ENCODE measurements at places on chromosomes 3 and 15.
A peak's percentile ranks its signal among the peaks of the same experiment; 100 is the strongest.

DNA sequence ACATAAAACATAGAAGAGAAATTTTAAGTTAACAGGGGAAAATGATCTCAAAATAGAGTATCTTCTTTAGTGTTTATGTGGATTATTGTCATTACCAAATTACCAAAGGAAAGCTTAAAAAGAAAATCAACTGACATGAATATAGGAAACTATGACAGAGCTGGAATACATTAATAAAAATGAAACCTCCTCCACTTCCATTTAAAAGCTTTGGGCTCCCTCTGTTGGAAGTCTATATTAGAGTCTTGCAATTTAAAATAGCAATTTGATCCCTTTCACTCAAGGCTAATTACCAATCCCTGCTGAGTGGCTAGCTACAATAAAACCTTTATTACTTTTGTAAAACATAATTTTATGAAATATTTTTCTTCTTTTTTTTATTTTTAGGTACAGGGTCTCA lies 61.4 kb upstream of the IMPG2 start:
- no peak for DNase-seq

DNA sequence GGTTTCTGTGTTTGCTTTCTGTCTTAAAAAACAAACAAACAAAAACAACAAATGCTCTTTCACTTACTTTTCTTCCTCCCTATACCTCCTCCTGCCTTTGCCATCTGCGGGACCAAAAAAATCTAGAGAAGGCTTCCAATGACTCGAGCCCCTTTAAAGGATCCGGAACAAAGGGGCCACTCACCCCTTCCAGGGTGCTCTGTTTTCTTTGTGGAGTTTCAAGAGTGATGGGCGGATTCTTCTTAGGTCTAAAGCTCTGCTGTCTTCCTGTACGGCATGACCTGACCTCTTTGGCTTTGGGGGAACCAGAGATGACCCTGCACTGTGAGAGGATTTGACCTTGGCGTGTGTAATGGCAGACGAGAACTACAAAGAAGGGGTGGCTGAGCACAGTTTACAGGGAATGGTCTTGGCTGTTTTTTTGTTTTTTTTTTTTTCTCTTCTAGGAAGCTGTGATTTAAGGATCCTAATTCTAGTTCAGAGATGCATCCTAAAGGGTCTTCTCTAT lies 2.2 kb upstream of the MUC20 start:
- DNase-seq: no peak

GRCh38 chr3:62529230-62529629 lies 155.9 kb upstream of the FEZF2 start:
- DNase-seq: peak; percentile 29

DNA sequence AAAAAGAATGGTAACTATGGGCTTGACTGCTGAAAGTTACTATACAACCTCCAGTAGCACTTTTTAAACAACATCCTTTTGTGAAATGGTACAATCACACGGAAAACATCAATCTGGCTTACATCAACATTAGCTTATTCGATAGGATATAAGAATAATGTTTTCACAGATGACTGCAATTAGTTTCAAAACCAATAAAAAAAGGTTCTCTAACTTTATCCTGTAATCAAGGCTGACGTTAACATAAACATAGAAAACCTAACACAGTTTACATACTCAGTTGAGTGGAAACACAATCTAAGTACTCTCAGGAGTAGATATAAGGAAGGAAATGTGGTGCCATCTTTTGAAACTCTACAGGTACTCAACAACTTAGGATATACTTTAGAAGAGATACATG lies 102.2 kb downstream of the DLG1 start:
- no peak for DNase-seq

GRCh38 chr3:31285833-31286486 lies 246.8 kb upstream of the STT3B start:
- DNase-seq: no peak

- DNase-seq: no peak
Measured at GRCh38 chr3:187193181-187193580, 4.1 kb upstream of the RTP1 start.

- no peak for DNase-seq
Measured at GRCh38 chr3:181493423-181493822, 218.3 kb upstream of the SOX2 start.

GRCh38 chr15:27894645-27895044 lies 204.5 kb downstream of the OCA2 start:
- no peak for DNase-seq

DNA sequence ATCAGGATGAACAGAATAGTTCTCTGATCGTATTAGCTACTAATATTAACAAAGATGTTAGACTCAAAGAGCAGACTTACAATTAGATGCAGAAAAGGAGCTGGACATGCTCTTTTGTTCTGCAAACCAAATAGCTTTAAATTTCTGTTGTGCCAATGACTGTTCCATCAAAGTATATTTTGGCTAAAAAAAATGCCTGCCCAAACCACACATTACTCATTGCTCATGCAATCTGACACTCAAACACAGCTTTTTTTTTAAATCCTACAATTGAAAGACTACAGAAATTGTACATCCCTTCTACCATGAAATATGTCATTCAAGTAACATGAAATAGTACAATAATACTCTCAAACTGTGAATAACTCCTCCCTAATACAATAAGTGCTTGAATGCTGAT lies 48.6 kb downstream of the SHOX2 start:
- DNase-seq: no peak

DNA sequence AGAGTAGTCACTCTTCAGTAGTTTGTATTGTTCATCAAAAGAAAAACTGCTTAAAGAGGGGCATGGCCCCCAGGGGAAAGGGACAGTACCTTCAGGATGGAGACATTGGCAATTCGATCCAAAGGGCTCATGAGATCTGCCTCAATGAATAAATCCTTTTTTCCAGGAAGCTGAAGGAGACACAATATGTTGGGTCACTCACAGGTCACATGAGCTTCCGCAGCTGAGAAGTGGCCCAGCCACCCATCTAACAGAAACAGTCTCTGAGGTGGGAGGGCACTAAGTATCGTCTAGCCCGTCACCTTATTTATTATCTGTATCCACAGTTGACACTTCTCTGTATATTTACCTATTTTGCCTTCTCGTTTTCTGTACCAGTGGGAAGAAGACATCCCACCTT lies 4.7 kb downstream of the VPS33B start:
- no peak for DNase-seq

DNA sequence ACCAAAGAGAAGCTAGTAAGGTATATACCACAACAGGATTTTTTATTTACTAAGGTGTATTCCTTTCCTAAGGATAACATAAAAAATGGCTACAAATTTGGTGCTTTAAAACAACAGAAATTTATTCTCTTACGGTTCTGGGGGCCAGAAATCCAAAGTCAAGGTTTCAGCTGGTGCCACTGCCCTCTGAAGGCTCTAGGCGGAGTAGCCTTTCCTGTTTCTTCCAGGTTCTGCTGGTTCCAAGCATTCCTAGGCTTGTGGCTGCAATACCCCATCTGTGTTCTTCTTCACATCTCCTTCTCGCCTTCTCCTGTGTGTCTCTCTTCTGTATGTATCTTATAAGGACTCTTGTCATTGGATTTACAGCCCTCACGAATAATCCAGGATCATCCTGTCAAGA lies 549.9 kb downstream of the GRM7 start:
- no peak for DNase-seq

DNA sequence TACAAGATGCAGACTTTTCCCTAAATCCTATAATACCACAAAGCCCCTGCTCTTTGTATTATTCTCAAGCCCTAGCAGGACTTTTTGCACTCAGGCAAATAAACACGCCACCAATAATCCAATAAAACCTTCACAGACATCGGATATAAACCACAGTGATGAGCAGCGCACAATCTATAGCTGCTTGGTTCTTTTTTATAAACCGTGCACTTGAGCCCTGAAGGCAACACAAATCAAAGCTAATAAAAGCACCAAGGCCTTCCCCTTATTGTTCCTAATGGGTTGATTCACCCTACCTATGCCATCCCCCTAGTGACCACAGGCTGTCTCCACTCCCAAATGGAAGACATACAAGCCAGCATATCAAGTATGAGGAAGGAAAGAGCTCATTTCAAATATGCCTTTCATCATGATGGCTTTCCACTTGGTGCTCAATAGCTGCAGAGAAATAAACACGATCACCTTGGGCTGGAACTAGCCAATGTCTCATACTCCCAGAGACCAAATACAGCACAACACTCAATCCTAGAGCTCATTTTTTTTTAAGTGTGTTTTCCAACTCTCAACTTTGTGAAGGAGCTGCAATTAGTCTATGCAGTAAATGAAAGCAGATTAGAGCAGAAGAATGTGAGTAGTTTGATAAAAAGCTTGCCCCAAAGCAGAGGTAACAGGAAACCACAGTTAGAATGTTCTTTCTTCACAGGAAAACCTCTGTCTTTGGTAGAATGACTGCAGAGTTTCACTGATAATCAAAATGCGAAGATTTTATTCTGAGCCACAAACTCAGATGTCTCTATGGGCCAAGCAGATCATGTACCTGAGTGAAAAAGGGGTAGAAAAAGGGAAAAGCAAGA lies 573.9 kb downstream of the AGBL1 start:
- no peak for DNase-seq
